Mesothelial cell of epicardium (in vitro differentiated cells): ENCODE measurements at places on chromosomes 11 and 22.

GRCh38 chr11:69321877-69322361, 28.0 kb downstream of the MYEOV start:
- no peaks in the 10 kb centered on the region for H3K36me3 ChIP-seq
- no peak overlapping the region for H3K4me3 ChIP-seq
- no peak for DNase-seq

GRCh38 chr11:45243967-45244366, 42.2 kb downstream of the SYT13 start:
- H3K4me3 ChIP-seq = no peak overlapping the region
- no peaks in the 10 kb centered on the region for H3K36me3 ChIP-seq
- H3K4me1 ChIP-seq = no peaks in the 10 kb centered on the region
- peaks cover 1% of the 10 kb centered on the region for H3K27me3 ChIP-seq
- H3K27ac ChIP-seq = no peak overlapping the region

DNA sequence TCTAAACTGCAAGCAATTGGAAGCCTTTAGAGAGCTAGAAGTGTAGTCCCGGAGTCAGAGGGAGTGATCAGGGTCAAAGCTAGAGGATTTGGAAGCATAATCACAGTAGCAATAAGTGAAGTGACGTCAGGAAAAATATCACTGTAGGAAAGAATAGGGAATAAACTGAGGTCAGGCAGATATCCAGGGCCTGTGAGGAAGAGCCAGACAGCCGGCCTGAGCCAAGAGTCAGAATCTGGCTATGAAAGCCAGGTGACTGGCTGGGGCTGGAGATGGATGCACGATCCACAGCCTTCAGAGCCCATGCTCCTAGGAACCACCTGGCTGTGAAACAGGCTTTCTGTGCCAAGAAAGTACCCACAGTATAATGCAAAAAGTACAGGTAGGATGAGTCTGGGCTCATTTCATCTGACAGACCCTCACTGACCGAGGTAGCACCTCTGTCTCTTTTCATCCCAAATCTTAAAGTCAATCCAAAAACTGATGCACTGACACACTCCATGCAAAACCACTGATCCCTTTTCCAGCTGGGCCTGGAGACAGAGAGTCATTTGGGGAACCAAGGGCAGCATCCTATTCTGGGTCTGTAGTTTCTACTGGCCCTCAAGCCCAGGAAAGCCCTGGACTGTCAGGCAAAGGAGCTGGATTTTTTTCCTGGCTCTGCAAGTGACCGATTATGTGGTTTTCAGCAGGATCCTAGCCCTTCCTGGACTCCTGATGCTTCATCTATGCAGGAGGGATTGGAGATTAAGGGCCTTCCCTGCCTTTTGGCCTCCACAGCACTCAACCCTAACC, 21.3 kb downstream of the TRIM66 start:
- no peak overlapping the region for H3K27ac ChIP-seq
- DNase-seq = no peak
- H3K27me3 ChIP-seq = no peaks in the 10 kb centered on the region
- no peak overlapping the region for H3K4me3 ChIP-seq
- no peaks in the 10 kb centered on the region for H3K36me3 ChIP-seq

GRCh38 chr11:47056261-47056915, 119.8 kb downstream of the CSTPP1 start:
- peaks cover 36% of the 10 kb centered on the region for H3K36me3 ChIP-seq
- H3K4me3 ChIP-seq = no peak overlapping the region
- DNase-seq = no peak
- H3K27ac ChIP-seq = no peak overlapping the region
- peaks cover 24% of the 10 kb centered on the region for H3K4me1 ChIP-seq

GRCh38 chr11:69000831-69001242, 12.2 kb downstream of the MRGPRF start:
- DNase-seq = no peak
- no peaks in the 10 kb centered on the region for H3K27me3 ChIP-seq
- H3K36me3 ChIP-seq = no peaks in the 10 kb centered on the region
- peaks cover 21% of the 10 kb centered on the region for H3K4me1 ChIP-seq

GRCh38 chr22:23752090-23752691, 1.3 kb upstream of the ZNF70 start:
- H3K36me3 ChIP-seq = no peaks in the 10 kb centered on the region

DNA sequence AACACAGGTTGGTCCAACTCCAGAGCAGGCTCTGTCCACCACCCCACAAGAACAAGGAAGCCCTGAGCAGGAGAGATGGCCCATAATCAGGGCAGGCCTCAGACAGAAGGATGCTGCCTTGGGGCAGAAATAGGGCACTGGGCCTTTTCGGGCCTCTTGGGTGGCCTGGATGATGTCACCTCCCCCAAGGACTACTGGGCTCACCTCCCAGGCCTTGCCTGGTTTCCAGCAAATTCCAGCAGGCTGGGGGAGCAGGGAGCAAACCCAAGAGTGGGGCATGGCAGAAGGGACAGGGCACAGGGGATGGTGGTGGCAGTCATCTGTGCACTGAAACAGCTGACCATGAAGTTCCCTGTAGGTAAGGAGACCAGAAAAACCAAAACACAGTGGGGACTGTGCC, 5.3 kb upstream of the NAA40 start:
- H3K27ac ChIP-seq = no peak overlapping the region
- no peak overlapping the region for H3K4me3 ChIP-seq
- no peak for DNase-seq
- H3K36me3 ChIP-seq = no peaks in the 10 kb centered on the region
- peaks cover 10% of the 10 kb centered on the region for H3K4me1 ChIP-seq

DNA sequence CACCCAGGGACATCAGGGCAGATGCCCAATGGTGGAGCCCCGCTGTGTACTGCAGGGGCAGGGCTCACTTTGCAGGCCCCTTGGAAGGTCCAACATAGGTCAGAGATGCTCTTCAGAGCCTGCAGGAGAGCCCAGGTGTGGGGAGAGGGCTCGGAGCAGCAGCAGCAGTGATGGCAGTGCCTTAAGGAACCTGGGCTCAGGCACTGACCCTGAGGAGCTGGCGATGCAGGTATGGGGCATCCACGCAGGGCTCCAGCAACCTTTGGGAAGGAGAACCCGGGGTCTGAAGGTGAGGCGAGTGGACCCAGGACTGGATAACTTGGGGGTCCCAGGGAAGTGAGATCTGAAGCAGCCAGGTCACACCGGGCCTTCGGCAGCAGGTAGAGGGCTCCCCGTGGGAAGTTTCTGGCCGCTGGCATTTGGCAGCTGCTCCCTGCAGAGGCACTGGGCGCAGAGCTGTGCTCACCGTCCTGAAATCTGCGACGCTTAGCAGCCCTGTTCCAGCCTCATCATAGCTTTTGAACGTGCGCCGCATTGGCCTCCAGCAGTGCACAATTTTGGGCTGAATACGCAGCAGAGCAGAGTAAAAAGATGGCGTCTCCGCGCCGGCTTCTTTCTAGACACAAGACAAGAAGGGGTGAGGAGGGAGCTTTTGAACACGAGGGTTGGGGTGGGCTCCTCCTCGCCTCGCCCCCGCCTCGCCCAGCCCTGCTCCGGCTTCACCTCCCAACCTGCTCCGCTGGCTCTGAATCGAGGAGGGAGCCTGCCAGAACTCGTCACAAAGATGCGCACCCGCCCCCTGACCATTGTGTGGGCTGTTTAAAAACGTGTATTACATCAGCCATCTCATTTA, 118.8 kb downstream of the MPPED1 start:
- DNase-seq = no peak
- H3K27ac ChIP-seq = no peak overlapping the region
- no peak overlapping the region for H3K4me3 ChIP-seq
- H3K36me3 ChIP-seq = no peaks in the 10 kb centered on the region

GRCh38 chr11:16791191-16791961, 52.9 kb downstream of the C11orf58 start:
- H3K4me1 ChIP-seq = peaks cover 7% of the 10 kb centered on the region
- peak overlapping the region; percentile 17 for H3K27ac ChIP-seq
- no peak for DNase-seq
- H3K27me3 ChIP-seq = no peaks in the 10 kb centered on the region
- peaks cover 6% of the 10 kb centered on the region for H3K36me3 ChIP-seq
- no peak overlapping the region for H3K4me3 ChIP-seq

GRCh38 chr11:111766834-111767142, 599 bp upstream of the PPP2R1B start:
- H3K36me3 ChIP-seq = peaks cover 14% of the 10 kb centered on the region
- DNase-seq = no peak
- peak overlapping the region; percentile 99 for H3K27ac ChIP-seq
- peaks cover 26% of the 10 kb centered on the region for H3K4me1 ChIP-seq

DNA sequence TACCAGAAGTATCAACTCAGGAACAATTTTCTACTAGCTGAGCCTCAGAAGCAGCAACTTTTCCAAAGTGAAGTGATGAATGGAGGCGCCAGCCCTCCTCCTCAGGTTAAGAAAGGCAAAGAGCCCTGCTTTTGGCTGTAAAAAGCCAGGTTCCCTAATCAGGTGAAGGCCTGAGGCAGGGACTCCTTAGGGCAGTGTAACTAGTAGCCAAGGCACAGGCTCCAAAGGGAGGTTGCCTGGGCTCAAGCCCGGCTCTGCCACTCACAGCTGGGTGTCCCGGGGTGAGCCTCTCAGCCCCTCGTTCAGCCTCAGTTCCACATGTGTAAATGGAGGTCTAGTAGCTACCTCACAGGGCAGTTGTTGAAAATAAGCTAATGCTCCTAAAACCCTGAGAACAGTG, 19.5 kb downstream of the TSKU start:
- no peak overlapping the region for H3K27ac ChIP-seq
- peaks cover 3% of the 10 kb centered on the region for H3K4me1 ChIP-seq
- no peaks in the 10 kb centered on the region for H3K27me3 ChIP-seq
- no peak overlapping the region for H3K4me3 ChIP-seq

DNA sequence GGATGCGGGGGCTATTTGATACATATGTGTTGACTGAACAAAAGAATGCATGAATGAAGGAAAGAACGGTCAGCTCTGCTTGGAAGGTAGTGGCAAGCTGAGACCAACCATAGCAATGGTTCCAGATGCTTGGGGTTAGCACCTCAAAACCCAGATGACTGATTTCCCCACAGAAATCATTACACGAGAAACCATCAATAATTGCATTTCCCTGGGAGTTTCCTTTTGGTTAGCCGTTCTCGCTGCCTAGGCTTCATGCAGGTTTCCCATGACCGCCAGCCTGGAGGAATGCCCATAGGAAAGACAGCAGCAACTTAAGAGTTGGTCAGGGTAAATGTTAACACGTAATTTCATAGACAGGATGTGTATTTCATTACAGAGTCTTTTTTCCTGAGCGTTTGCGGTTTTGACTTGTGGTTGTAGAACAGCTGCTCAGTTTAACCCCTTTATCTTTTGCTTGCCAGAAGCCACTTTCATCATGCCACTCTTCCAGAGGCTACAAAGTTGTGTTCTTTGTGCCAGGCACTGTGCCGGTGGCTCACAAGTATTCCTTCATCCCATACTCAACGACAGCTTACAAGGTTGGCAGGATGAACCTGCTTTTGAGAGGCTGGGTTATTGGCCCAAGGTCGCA, 2.8 kb downstream of the IL17RA start:
- no peaks in the 10 kb centered on the region for H3K36me3 ChIP-seq
- H3K4me1 ChIP-seq = peaks cover 4% of the 10 kb centered on the region
- H3K4me3 ChIP-seq = no peak overlapping the region

GRCh38 chr22:31623592-31624304, 38.3 kb downstream of the PISD start:
- DNase-seq = no peak
- H3K36me3 ChIP-seq = peaks cover 3% of the 10 kb centered on the region
- no peak overlapping the region for H3K27ac ChIP-seq

DNA sequence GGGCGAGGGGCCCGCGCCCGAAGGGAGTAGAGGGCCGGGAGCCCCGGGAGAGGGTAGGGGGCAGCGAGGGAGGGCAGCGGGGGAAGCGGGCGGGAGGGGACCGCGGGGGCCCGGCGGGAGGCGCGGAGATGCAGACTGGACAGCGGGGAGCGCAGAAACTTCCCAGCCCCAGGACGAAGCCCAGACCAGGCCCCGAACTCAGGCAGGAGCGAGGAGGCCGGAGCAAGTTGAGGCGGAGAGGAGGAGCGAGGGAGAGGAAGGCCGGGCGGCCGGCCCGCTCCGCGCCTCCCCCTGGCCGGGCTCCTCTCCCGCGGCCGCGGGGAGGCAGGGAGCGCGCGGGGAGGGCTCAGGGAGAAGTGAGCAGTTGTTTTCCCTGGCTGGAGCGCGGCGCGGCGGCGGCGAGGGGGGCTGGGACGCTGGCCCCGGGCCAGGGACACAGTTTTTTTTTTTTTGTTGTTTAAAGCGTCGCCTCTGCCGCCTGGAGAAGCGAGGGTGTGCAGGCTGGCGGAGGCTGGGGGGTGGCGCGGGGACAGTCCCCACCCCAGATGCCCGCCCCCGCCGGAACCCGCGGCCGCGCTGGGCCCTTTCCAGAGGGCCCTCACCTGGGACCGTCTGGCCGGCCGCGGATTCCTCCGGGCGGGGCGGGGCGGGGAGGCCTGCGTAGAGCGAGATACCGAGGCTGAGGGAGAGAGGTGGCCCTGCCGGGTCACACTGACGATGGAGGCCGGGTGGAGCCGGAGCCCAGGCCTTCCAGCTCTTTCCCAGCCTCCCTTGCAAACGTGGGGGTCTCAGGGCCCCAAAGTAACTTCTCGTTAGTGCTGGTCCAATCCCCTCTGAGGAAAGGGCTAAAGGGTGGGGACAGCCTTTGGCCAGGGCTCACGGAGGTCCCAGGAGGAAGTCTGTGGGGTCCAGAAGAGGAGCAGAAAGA, at the start of gene LTBP3:
Gene LTBP3, minus strand, starts transcription at position 358 of the 928 bp plus-strand sequence. CDS start 400 bp downstream, outside the sequence.
- H3K27me3 ChIP-seq = no peaks in the 10 kb centered on the region
- no peaks in the 10 kb centered on the region for H3K36me3 ChIP-seq
- H3K4me1 ChIP-seq = peaks cover 64% of the 10 kb centered on the region
- peak within 1 kb of the TSS; percentile 82 for H3K4me3 ChIP-seq

DNA sequence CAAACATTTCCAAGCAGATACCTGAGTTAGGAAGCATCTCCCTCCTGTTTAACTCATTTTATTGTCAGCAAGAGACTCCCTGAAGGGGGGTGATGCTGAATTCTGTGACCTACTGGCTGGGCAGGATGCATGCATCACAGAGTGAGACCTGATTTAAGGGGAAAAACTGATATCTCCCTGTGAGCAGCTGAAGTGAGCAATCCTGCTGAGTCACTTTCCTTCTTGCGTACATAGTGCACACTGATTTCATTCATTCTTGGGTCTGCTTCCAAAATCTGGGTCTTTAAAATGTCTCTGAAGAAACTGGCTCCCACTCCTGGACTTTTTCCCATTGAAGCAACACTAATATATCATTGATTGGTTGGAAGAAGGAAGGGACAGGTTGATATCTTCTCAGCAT, 23.3 kb downstream of the P4HA3 start:
- peaks cover 8% of the 10 kb centered on the region for H3K4me1 ChIP-seq
- H3K27ac ChIP-seq = peak overlapping the region; percentile 67
- peaks cover 9% of the 10 kb centered on the region for H3K27me3 ChIP-seq
- H3K36me3 ChIP-seq = no peaks in the 10 kb centered on the region
- H3K4me3 ChIP-seq = no peak overlapping the region

GRCh38 chr11:62413060-62413696, 5.7 kb upstream of the SCGB1A1 start:
- no peaks in the 10 kb centered on the region for H3K27me3 ChIP-seq
- no peak overlapping the region for H3K27ac ChIP-seq
- H3K4me3 ChIP-seq = no peak overlapping the region
- no peaks in the 10 kb centered on the region for H3K36me3 ChIP-seq

- peaks cover 28% of the 10 kb centered on the region for H3K4me1 ChIP-seq
- H3K27ac ChIP-seq = peak overlapping the region; percentile 85
- no peaks in the 10 kb centered on the region for H3K36me3 ChIP-seq
- peaks cover 71% of the 10 kb centered on the region for H3K27me3 ChIP-seq
Measured at GRCh38 chr11:2137202-2138067, 1.8 kb downstream of the IGF2 start.

GRCh38 chr11:10379426-10379825, 74.6 kb downstream of the ADM start:
- peaks cover 3% of the 10 kb centered on the region for H3K27me3 ChIP-seq
- no peak for DNase-seq

- H3K27ac ChIP-seq = no peak overlapping the region
- H3K27me3 ChIP-seq = peaks cover 94% of the 10 kb centered on the region
- H3K4me3 ChIP-seq = no peak overlapping the region
- peaks cover 25% of the 10 kb centered on the region for H3K4me1 ChIP-seq
Measured at GRCh38 chr11:57479021-57479663, 18.8 kb downstream of the RTN4RL2 start.
